ENCODE measurements at places on chromosomes 16 and 17. TPM values are rescaled to one million over a fixed set of nuclear protein-coding genes. Genes with fewer than 3 reads are reported as not detected.

KRT28 gene
- total RNA-seq = not detected

DNA sequence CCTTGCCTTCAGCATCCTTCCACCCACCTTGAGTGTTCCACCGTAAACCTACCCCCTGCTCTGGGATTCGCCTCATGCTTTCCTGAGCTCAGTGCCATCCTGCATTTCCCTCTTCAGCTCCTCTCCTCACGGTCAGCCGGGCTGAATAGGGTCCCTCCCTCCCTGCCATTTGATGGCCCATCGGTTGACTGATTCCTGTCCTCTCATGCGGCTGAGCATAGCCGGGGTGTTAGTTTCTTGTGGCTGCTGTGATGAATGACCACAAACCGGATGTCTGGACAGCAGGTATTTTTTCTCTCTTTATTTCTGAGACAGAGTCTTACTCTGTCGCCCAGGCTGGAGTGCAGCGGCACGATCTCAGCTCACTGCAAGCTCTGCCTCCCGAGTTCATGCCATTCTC, 44.1 kb upstream of the MGAT5B start:
- no peak overlapping the region for H3K4me3 ChIP-seq
- no peaks in the 10 kb centered on the region for H3K36me3 ChIP-seq
- DNase-seq = no peak
- no peaks in the 10 kb centered on the region for H3K4me1 ChIP-seq

GRCh38 chr16:25093208-25094061, 18.1 kb upstream of the LCMT1 start:
- DNase-seq = peak; percentile 30
- H3K27ac ChIP-seq = peak overlapping the region; percentile 57
- H3K4me3 ChIP-seq = no peak overlapping the region
- H3K27me3 ChIP-seq = no peaks in the 10 kb centered on the region
- H3K4me1 ChIP-seq = peaks cover 15% of the 10 kb centered on the region

SPHK1 gene
- 2.2 TPM for total RNA-seq

DNA sequence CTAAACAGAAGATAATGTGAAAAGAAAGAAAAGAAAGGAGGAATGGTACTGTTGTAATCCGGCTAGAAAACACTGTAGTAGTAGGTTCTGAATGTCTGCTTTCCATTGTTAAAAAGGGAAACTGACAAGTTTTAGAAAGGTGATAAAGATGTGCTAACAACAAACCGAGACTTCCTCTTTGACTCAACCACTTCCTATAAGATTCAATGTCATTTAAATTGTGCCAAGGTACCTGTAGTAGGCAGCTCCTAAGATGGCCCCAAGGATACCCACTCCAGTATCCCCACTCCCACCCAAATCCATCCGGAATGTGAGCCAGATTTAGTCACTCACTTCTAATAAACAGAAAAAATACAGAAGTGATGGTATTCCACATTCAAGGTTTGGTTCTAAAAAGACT, 31.2 kb downstream of the XYLT1 start:
- H3K4me3 ChIP-seq = no peak overlapping the region
- H3K27me3 ChIP-seq = no peaks in the 10 kb centered on the region
- peak; percentile 48 for DNase-seq
- peaks cover 44% of the 10 kb centered on the region for H3K4me1 ChIP-seq
- no peaks in the 10 kb centered on the region for H3K36me3 ChIP-seq

GRCh38 chr17:36629252-36629847, 28.0 kb downstream of the MRM1 start:
- no peaks in the 10 kb centered on the region for H3K27me3 ChIP-seq
- no peak overlapping the region for H3K4me3 ChIP-seq
- H3K4me1 ChIP-seq = no peaks in the 10 kb centered on the region
- no peaks in the 10 kb centered on the region for H3K36me3 ChIP-seq

GRCh38 chr16:50390371-50390771, 21.6 kb upstream of the BRD7 start:
- no peak for DNase-seq
- H3K4me3 ChIP-seq = no peak overlapping the region
- no peaks in the 10 kb centered on the region for H3K4me1 ChIP-seq
- no peaks in the 10 kb centered on the region for H3K36me3 ChIP-seq

DNA sequence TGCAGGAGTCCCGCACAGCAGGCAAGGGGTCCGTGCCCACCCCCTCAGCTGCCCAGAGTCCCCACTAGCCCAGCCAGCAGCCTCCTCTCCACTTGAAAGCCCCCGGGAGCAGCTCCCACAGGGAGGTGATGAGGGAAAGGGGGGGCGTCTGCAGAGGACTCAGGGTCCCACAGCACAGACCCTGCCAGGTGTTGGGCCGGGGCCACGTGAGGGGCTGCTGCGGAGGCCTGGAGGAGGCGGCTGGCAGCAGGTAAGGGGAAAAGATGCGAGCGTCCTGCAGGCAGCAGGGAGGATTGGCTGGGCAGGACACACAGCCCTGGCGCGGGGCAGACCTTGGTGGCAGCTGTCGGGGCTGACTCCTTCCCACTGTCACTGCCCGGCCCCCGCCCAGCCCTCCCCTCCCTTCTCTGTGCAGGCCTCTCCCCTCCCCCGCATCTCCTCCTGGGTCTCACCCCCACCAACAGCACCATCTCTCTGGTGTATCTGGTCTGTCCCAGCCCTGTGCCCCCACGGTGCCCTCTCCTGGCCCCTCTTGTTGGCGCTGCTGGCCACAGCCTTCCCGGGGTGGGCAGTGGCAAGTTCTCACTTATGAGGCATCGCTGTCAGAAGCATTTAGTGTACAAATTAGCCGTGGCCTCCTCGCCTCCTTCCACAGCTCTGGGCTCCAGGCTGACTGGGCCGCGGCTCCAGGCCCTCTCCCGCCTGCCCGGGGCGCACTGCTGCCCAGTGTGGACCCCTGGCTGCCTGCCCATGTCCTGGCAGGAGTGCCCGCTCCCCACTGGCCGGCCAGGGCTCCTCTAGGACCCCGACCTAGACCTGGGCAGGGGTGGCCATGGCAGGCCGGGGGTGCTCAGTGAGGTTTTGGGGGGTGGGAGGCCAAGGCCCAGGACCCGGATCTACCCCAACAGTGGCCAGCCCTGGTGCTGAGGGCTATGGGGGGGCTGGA, 4.4 kb upstream of the PRR35 start:
- no peak overlapping the region for H3K27ac ChIP-seq
- H3K36me3 ChIP-seq = no peaks in the 10 kb centered on the region
- H3K4me3 ChIP-seq = no peak overlapping the region
- no peaks in the 10 kb centered on the region for H3K27me3 ChIP-seq
- DNase-seq = no peak

DNA sequence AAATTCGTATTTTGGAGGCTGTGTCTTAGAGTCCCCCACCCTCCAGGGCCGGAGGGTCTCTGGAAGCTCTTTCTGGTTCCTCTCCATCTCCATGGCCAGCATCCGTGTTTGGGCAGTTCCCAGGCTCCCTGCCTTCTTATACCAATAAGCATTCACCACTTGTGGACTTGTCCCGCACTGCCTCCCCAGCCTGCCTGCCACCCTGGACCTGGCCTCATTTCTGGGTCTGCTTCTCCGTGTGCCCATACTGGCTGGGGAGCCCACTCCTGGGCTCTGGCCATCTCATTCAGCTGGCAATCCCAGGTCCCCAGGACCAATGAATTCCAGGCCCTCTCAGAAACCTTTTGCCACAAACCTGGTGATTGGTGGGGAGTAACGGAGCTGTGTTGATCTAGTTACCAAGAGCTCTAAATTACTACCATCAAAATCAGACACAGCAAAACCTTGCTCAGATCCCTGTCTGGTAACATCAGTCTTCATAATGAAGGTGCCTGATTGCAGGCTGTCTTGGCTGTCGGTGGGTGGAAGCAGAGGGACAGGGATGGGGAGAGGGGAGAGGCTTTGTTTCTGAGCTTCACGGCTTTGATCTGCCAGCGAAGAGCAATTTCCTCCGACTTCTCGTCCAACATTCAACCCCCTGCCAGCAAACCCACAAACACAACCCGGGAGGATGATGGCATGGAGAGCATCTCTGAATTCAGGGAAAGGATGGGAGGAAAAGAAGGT, 27.7 kb upstream of the CRHR1 start:
- no peaks in the 10 kb centered on the region for H3K36me3 ChIP-seq
- H3K27me3 ChIP-seq = no peaks in the 10 kb centered on the region
- no peaks in the 10 kb centered on the region for H3K4me1 ChIP-seq
- H3K27ac ChIP-seq = no peak overlapping the region
- DNase-seq = no peak

GRCh38 chr17:3532106-3532858, 25.3 kb downstream of the TRPV3 start:
- no peaks in the 10 kb centered on the region for H3K27me3 ChIP-seq
- H3K36me3 ChIP-seq = no peaks in the 10 kb centered on the region
- H3K27ac ChIP-seq = no peak overlapping the region
- DNase-seq = peak; percentile 7

TERB1 gene
- not detected for total RNA-seq

SLC6A2 gene
- not detected for total RNA-seq

DNA sequence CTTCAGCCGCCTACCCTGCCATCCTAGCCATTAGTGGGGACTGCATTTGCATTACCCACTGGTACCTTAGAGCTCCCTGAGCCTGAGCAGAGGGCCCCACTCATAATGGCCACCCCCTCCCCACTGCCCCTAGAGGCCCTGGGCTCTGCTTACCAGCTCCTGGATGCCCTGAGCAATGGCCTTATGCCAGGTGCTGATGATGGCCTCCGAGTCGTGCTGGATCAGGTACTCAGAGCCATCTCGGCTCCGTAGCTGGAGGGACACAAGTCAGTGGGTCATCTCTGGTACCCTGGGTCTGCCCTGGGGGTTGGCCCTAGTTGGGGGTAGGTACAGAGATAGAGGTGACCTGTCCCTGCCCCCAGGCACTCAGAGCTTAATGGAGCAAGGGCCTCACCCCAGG, 34.9 kb downstream of the ARHGAP27 start:
- H3K36me3 ChIP-seq = no peaks in the 10 kb centered on the region
- H3K4me1 ChIP-seq = no peaks in the 10 kb centered on the region

DNA sequence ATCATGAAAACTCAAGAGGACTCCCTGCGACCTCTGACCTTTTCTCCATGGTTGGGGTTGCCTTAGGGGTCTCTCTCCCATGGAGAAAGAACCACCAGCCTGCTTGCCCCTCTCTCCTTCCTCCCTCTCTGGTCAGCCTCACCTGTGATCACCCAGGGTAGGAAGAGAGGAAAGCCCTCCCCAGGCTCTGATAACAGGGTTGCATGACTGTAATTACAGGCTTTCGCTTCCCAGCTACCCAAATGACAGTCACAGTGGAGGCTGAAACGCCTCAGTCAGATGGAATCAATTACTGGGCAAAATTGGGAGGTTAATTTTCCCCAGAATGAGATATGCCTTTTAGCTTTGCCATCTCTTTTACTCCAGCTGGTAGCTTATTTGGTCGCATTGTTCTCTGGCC, 265.8 kb upstream of the SOX9 start:
- no peaks in the 10 kb centered on the region for H3K27me3 ChIP-seq
- no peak for DNase-seq
- H3K27ac ChIP-seq = no peak overlapping the region

PRDM7 gene
- not detected for total RNA-seq

DNA sequence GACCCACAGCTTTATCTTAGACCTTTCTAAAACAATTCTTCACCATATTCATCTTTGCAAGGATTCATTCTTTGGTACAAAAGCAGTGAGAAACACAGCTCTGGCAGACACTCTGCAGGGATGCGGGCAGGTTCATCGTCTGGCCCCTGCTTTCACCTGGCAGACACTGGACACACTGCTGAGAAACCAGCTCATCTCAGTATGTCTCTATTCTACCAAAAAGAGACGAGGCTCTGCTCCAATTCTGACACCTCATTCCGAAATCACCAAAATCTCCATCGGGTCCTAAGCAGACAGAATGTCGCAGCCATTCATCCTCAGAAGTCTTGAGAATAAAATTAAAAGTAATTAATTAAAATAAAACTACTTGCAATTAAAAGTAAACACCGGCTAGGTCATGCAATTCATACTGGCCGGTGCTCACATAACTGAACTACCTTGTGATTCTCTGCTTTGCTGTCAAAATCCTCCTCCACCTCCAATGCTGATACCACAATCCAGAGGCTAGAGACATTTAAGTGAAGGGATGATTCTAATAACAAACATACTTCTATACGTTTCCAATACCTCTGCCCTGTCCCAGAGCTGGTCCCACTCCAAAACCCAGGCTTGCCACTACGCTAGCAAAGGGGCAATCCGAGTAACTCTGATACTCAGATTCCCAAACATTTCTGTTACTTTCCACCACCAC, 1.3 kb downstream of the RNF157 start:
- H3K27me3 ChIP-seq = no peaks in the 10 kb centered on the region
- DNase-seq = no peak
- no peak overlapping the region for H3K4me3 ChIP-seq
- peaks cover 21% of the 10 kb centered on the region for H3K4me1 ChIP-seq

DNA sequence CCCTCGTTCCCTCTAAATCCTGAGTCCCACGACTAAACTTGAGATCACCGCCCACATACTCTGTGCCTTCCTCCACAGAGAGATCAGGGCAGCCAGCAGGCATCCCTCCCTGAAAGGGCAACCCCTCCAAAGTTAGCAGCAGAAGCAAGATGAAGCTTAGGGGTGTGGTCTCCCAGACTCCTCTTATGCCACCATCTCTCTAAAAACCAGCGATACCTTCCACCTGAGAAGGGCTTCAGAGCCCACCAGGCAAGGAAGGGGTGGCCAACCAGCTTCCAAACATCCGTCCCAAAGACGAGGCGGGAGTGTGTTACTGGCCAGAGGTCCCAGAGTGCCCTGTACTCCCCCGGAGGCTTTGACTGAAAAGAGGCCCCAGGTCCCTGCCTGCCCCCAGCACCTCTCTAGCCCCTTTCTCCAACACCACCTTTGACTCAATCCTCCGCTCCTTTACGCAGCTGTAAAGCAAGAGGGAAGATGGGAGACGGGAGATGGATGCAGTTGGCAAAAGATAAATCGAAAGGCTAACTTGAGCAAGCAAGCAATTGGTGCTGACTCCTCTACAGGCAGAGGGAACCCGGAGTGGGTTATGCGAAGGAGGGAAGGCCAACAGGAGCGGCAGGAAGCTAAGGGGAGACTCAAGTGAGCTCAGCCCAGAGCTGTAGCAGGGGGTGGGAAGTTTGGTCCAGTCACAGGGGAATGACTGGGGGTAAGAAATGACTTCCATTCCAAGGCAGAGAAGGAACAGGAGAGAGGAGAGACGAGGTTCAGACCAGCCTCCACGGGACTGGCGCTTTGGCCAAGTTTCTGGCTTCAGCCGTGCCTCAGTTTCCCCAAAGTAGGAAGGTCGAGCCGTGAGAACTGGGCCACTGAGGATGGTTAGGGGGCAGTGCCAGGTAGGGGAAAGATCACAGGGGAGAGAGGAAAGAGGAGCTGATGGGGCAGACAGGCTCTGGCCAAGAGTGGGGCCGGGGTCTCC, 1.0 kb downstream of the ST3GAL2 start:
- H3K4me1 ChIP-seq = peaks cover 54% of the 10 kb centered on the region
- peak overlapping the region; percentile 66 for H3K4me3 ChIP-seq
- no peak for DNase-seq
- no peak overlapping the region for H3K27ac ChIP-seq
